Karpas-422 (cell line): ENCODE measurements at places on chromosomes 7 and 10. TPM values are rescaled to one million over a fixed set of nuclear protein-coding genes. Genes with fewer than 3 reads are reported as not detected.

CLCN1 gene
- total RNA-seq = not detected in 2 replicates

CDK1 gene
- total RNA-seq = 54.4 and 129 TPM in 2 replicates

FAM25A gene
- not detected in 2 replicates for total RNA-seq

HSPA14 gene
- total RNA-seq = 34.2 and 34.8 TPM in 2 replicates

DYDC2 gene
- total RNA-seq = 0.37 TPM in 1 of 2 replicates, not detected in the other

ADCYAP1R1 gene
- total RNA-seq = 0.25 and 0.52 TPM in 2 replicates

AEBP1 gene
- 5.9 TPM in 1 of 2 replicates, not detected in the other for total RNA-seq

IGF2BP3 gene
- total RNA-seq = 61.5 and 120 TPM in 2 replicates

TBC1D12 gene
- total RNA-seq = not detected in 2 replicates

DDX56 gene
- 66.8 and 73.3 TPM in 2 replicates for total RNA-seq

UCN3 gene
- total RNA-seq = not detected in 2 replicates

OR13A1 gene
- total RNA-seq = 3.2 and 9.7 TPM in 2 replicates

KCND2 gene
- total RNA-seq = not detected in 2 replicates

RBP3 gene
- total RNA-seq = not detected in 2 replicates

STRA8 gene
- total RNA-seq = not detected in 2 replicates

OTUD1 gene
- total RNA-seq = 1.5 and 2.2 TPM in 2 replicates

AS3MT gene
- total RNA-seq = not detected in 2 replicates

TMEM229A gene
- not detected in 2 replicates for total RNA-seq

NCF1 gene
- total RNA-seq = 218 and 368 TPM in 2 replicates

ZNF107 gene
- 18.1 and 36.7 TPM in 2 replicates for total RNA-seq

ADARB2 gene
- not detected in 2 replicates for total RNA-seq

TRIM24 gene
- 12.6 and 17.4 TPM in 2 replicates for total RNA-seq

NSUN5 gene
- 31.6 and 39.4 TPM in 2 replicates for total RNA-seq

CABCOCO1 gene
- total RNA-seq = not detected in 2 replicates

ARMC3 gene
- not detected in 2 replicates for total RNA-seq

RET gene
- not detected in 2 replicates for total RNA-seq

PGAM2 gene
- total RNA-seq = 1.9 TPM in 1 of 2 replicates, not detected in the other

CCDC126 gene
- total RNA-seq = 3.0 and 8.9 TPM in 2 replicates

ARHGAP22 gene
- 0.07 and 6.1 TPM in 2 replicates for total RNA-seq

IQUB gene
- total RNA-seq = 0.22 and 0.97 TPM in 2 replicates

CALHM2 gene
- total RNA-seq = 2.6 TPM in 1 of 2 replicates, not detected in the other

CYP2C18 gene
- not detected in 2 replicates for total RNA-seq

FAM241B gene
- total RNA-seq = not detected in 2 replicates

LRIT1 gene
- total RNA-seq = not detected in 2 replicates

ZNF727 gene
- not detected in 2 replicates for total RNA-seq

ACTL6B gene
- total RNA-seq = not detected in 2 replicates

TFR2 gene
- total RNA-seq = 4.2 and 12.0 TPM in 2 replicates
